D721Med (cell line): ENCODE measurements at places on chromosomes 1 and 21.

- DNase-seq, result no peak
Observed at GRCh38 chr1:221075911-221076310, 196.7 kb downstream of the HLX start.

DNA sequence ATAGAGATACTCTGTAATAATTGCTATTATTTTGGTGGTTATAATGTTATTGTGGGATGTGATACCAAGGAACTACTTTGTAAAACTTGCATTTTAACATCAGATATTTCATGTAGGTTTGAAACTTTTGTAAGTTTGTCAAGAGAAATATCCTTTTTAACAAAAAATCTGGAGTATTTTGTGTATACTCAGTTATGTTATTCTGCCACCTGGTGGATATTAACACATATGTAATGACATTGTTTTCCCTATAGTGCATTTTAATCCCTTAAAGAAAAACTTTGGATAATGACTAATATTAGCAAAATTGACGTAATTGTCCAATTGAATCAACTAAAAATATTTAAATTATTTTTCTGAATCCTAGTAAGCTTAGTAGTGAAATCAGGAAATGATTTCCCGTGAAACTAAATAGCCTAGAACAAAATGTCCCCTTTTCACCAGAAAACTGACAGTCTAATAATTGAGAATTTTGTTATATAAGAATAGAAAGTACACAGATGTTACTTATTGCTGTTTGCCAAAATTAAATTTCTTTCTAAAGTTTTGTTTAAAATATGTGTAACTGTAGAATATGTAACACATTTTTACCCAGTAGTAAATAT lies 39.6 kb downstream of the KCTD3 start:
- no peak for DNase-seq

- DNase-seq, result no peak
Observed at GRCh38 chr1:100629391-100629790, 90.2 kb upstream of the VCAM1 start.

GRCh38 chr1:99849413-99849743 lies 783 bp upstream of the AGL start:
- DNase-seq, result no peak

GRCh38 chr1:110722807-110723206 lies 48.1 kb upstream of the KCNA3 start:
- no peak for DNase-seq

DNA sequence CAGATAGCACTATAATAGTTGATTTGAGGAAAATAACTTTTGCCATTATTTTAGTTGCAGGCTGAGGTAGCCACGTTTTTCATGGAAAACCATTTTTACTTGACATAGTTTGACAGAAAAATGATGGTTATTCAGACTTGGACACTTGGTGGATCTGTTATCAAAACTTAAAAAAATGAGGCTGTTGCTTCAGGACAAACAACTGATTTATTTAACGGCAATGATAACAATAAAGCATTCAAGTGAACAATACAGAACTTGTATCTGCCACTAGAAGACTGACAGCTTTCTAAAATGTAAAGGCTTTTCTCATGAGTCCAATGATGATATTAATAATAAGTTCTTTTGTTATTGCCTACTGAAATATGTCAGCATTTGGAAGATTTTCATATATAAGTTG lies 322.9 kb downstream of the BRINP3 start:
- no peak for DNase-seq

GRCh38 chr21:16842696-16843035 lies 670.2 kb upstream of the CXADR start:
- no peak for DNase-seq

GRCh38 chr1:234866007-234866866 lies 256.3 kb upstream of the IRF2BP2 start:
- no peak for DNase-seq

- DNase-seq, result no peak
Observed at GRCh38 chr1:112251766-112252506, 144.1 kb upstream of the CTTNBP2NL start.

- no peak for DNase-seq
Observed at GRCh38 chr1:26945728-26946127, 14.5 kb downstream of the KDF1 start.
